ENCODE measurements at places on chromosomes 5 and 9.

- peak; percentile 52 for DNase-seq
Observed at GRCh38 chr9:90331826-90332575, 310.6 kb downstream of the DIRAS2 start.

GRCh38 chr9:132811985-132812384 lies 66.1 kb downstream of the AK8 start:
- DNase-seq, result no peak

DNA sequence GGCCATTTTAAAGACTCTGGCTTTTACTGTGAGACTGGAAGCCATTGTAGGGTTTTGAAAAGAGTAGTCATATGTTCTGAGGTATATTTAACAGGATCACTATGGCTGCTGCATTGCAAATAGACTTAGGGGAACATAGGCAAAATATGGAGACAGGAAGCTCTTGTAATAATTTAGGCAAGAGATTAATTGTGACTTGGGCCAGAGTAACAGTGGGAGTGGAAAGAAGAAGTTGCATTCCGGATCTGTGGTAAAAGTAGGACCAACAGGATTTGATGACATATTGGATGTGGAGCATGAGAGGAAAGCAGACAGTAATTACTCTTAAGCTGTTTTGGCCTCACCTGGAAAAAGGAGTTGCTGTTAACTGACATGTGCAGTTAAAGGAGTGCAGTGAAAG lies 85.6 kb downstream of the SMIM15 start:
- no peak for DNase-seq

DNA sequence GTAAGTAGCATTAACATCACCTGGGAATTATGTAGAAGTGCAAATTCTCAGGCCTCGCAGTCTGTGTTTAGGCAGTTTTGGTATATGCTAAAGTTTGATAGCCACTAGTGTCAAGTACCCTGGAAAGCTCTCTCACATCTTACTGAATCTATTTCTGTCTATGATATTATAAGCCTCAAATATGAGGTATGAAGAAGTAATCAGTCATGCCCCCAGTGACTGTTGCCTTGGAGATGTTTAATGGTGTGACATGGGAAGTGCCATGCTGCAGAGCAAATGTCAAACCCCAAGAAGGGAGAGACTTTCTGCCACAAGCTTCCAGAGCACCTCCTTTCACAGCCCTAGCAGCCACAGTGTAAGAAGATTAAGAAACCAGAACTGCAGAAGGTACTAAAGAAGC lies 9.8 kb upstream of the PDE8B start:
- no peak for DNase-seq

DNA sequence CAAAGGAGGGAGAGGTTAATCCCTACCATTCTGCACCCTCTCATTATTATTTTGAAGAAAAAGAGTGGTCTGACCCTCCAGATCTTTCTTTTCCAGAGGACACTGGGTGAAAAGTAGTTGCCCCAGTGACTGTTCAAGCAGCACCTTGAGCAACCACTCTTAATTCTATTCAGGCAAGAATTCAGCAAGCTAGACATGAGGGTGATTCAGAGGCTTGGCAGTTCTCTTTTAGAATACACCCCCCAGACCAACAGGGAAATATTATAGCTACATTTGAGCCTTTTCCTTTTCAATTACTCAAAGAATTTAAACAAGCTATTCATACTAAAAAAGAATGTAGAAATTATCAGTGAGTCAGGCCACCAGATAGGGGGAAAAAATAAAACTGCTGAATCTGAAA lies 178.3 kb downstream of the MRPS30 start:
- peak; percentile 21 for DNase-seq
